Parietal lobe (tissue), 2 donors: ENCODE measurements at places on chromosomes 12 and 14. TPM values are rescaled to one million over a fixed set of nuclear protein-coding genes. Genes with fewer than 3 reads are reported as not detected.

PTPRO gene
- 283 TPM for total RNA-seq

ZNF664 gene
- total RNA-seq, result 118 TPM

TBX5 gene
- not detected for total RNA-seq

GYS2 gene
- total RNA-seq, result not detected

CLEC4C gene
- total RNA-seq, result not detected

FITM1 gene
- 0.94 TPM for total RNA-seq

LAG3 gene
- not detected for total RNA-seq

CD163 gene
- total RNA-seq, result 0.94 TPM

SERPINA9 gene
- not detected for total RNA-seq

OR4M1 gene
- not detected for total RNA-seq

DIO3 gene
- not detected for total RNA-seq

VDR gene
- not detected for total RNA-seq

CCDC88C gene
- 45.7 TPM for total RNA-seq

IGF1 gene
- 4.4 TPM for total RNA-seq

RHOJ gene
- total RNA-seq, result 7.2 TPM

COPZ1 gene
- total RNA-seq, result 54.8 TPM

RNASE2 gene
- total RNA-seq, result not detected

OR4E2 gene
- total RNA-seq, result not detected

CLEC4D gene
- not detected for total RNA-seq

GCN1 gene
- total RNA-seq, result 97.3 TPM

BCAT1 gene
- 41.0 TPM for total RNA-seq

SMOC1 gene
- 27.2 TPM for total RNA-seq

PMEL gene
- not detected for total RNA-seq

TAS2R7 gene
- total RNA-seq, result 0.94 TPM

OVCH1 gene
- 2.5 TPM for total RNA-seq

BCL11B gene
- 48.5 TPM for total RNA-seq

TAPBPL gene
- total RNA-seq, result 0.94 TPM

KRT2 gene
- not detected for total RNA-seq

C12orf50 gene
- total RNA-seq, result 0.31 TPM

PTHLH gene
- not detected for total RNA-seq

CCDC38 gene
- not detected for total RNA-seq

MED6 gene
- 100 TPM for total RNA-seq

MYO1H gene
- total RNA-seq, result 0.31 TPM

LRRIQ1 gene
- total RNA-seq, result 6.9 TPM

SYT1 gene
- total RNA-seq, result 168 TPM

DNAI7 gene
- total RNA-seq, result 2.5 TPM

PRORP gene
- total RNA-seq, result 30.4 TPM

MAP3K9 gene
- total RNA-seq, result 26.3 TPM

MYF6 gene
- not detected for total RNA-seq

LUM gene
- total RNA-seq, result 4.4 TPM

KLRD1 gene
- total RNA-seq, result 0.63 TPM

KCNMB4 gene
- 55.1 TPM for total RNA-seq

TAS2R43 gene
- total RNA-seq, result 31.9 TPM
